ENCODE measurements at places on chromosomes 5 and 9.
A peak's percentile ranks its signal among the peaks of the same experiment; 100 is the strongest.

DNA sequence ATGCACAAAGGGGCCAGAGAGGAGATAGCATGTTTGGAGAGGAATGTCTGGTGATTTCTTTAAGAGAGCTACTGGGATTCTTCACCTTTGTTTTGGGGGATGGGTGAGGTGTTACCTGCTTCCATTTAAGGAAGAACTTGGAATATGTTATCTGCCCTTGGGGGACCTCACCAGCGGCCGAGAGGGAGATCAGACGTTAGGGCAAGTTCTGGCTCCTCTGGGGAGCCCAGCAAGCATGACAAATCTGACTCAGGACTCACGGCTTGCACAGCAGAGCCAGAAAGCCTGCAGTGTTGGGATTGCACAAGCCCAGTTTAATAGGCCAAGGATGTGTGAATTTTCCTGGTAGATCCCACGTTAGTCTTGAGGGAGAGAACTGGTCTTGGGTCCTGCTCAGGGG lies 40.3 kb downstream of the SLC28A3 start:
- DNase-seq: no peak

DNA sequence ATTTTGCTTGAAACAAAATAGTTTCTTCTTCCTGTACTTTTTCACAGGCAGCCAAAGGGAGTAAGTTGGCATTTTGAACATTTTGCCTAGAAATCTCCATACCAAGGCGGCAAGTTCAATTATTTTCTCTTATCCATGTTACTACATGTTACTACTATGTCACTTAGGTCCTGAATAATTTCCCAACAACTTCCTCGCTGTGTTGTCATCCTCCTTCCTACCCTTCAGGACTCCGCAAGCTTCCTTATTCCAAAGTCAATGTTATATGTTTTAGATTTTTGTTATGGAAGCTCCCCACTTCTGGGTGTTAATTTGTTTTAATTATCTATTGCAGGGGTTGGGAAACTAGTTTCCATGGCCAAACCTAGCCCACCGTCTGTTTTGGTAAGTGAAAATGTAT lies 9.9 kb upstream of the B4GALT1 start:
- DNase-seq: peak; percentile 58

DNA sequence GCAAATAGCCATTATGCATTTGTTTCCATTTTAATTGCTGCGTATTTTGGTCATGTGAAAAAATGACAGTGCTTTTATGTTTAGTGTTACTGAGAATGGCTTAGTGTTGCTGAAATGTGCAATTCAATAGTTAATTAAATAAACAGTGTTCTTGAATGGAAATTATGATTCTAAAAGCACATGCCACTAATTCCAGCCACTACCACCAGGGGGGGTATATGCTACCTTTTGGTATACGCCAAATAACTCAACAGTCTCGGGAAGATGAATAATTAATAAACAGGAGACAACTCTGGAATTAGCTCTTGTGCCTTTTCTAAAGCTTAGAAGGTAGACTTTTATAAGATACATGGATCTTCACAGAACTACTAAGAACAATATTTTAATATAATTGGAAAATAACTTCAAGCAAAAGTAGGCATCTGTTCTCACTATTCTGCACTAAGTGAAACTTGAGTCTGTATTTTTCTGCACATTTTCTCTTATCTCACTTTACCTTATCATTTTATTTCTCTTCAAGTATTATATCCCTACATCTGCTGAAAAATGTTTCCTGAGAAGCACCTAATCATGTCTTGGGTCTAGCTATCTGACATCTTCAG lies 83.5 kb upstream of the MINAR2 start:
- DNase-seq: peak; percentile 51

GRCh38 chr5:143128412-143129071 lies 274.9 kb downstream of the NR3C1 start:
- no peak for DNase-seq

DNA sequence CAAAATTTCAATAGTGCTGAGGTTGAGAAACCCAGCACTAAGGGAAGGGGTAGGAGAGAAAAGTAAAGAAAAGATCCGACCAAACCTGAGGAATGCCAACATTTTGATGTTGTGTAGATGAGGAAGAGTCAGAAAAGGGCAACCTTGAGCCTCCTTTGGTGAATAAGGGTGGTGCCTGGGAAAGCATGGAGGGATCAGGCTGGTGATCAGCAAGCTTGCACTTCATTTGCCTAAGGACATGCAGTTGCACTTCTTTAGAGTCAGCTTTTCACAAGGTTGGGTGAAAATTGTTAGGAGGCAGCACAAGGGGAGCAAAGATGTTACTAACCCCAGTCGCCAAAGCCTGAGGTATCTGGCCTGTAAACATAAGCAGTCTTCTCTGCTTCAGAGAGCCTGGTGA lies 20.4 kb downstream of the ATP6V0E1 start:
- no peak for DNase-seq

GRCh38 chr9:4520055-4520454 lies 29.8 kb downstream of the SLC1A1 start:
- no peak for DNase-seq

GRCh38 chr5:131536211-131536826 lies 98.7 kb downstream of the RAPGEF6 start:
- DNase-seq: peak; percentile 20

DNA sequence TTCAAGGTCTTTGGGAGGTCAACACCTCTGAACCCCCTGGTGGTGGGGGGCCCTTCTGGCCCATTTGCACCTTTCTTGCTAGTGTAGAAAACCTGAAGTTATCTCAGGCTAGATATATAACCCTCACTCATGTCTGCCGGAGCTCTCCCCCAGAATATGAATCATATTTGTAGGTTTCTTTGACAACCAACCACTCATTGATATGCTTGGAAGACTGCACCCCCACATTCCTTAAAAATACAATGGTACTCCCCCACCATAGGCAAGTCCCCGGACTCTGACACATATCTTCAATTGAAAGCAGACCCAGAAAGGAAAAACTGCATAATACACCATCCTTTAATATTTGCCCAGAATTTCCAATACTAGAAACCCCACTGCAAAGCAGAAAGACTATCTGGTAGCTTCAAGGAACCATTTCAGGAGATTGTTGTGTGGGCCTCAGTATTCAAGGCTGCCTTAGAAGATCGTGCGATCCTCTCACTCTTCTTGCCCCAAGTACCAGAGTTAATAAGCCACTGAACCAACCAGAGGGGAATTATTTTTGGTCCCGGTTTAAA lies 978 bp upstream of the UBE2B start:
- DNase-seq: peak; percentile 6

GRCh38 chr5:41403846-41404245 lies 106.6 kb downstream of the PLCXD3 start:
- DNase-seq: no peak

DNA sequence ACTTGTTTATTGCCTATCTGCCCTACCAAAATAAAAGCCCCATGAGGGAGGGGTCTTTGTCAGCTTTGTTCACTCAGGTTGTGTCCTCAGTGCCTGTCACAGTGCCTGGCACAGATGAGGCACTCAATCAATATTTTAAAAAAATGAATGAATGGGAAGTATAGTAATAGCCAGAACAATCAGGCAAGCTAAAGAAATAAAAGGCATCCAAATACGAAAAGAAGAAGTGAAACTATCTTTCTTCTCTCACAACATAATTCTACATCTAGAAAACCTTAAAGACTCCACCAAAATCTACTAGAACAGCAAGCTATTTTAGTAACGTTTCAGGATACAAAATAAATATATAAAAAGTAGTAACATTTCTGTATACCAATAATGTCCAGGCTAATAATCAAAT lies 37.8 kb upstream of the C5orf63 start:
- DNase-seq: no peak

DNA sequence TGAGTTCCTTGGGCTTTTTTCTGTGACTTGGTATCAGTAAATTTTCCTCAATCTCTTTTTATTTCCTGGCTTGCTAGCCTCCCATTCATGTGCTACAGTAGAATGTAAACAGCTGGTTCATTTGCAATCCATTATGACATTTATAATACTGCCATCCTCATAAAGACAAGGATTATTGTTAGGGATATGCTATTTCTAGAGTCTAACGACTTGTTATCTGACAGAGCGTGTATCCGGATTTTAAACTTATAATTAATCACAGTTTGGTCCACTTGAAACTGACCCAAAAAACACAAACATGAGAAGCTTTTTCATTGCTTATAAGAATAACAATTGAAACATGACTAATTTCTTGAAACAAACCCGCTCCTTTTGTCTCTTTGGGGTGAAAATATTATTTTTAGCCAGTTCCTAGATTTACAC lies 585.8 kb downstream of the TLE4 start:
- no peak for DNase-seq

DNA sequence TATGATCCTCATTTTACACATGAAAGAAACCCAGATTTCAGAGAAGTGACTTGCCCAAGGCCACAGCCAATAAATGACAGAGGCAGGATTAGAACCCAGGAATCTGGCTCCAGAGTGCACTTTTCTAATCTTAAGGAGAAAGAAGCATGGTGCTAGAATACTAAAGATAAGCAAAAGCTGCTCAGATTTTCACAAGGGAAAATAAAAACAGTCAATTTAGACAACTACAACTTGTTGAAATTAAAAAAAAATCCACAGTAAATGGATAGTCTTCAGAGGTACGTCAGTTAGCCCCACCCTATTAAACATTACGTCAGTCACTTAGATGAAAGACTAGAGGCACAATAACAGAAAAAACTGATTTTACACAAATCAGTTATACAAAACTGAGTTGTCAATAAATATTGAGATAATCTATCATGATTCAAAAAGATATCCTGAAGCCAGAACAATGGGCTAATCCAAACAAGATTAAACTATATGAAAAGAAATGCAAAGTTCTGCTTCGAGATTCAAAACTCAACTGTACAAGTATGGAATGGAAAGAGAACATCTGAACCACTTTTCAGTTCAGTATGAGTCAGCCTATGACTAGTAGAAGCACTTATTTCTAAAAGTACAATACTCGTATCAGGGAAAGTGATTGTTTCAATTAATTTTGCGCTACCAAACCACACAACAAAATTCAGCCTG lies 9.3 kb downstream of the TMEM245 start:
- no peak for DNase-seq

GRCh38 chr5:151822141-151822540 lies 50.4 kb downstream of the G3BP1 start:
- no peak for DNase-seq

DNA sequence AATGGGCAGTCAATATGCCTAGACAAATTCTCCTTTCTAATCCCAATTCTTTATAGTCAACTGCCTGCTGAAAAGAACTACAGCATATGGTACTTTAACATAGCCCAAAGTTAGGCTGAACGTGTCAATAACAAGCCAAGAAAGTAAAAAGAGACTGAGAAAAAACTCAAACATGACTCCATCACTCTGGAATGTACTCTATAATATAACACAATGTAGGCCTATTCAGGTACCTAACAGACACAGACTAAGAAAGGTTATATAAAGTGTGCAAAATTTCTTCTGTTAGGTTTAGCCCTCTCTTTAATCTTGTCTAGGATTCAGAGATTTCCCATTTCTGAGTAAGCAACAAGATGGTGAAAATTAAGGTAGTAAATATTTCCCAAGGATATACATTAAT lies 209.7 kb upstream of the PRR16 start:
- DNase-seq: no peak

DNA sequence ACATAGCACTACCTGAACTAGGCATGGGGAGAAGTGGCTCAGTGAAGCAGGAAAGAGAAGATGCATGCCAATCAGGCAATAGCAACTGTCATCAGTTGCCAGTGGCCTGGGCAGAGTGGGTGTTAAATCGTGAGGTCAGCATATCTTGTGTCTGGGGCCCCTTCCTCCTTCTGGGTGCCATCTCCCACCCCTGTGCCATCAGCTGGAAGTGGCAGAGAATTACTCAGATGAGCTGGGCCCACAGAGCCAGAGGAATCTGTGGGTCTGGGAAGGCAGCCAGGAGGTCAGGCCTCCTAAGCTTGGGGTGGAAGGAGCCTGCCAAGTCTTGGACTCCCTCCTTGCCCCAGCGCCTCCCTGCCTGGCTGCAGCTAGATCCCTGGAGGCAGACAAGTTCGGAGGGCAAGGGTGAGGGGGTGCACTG lies 66.5 kb downstream of the GALNT12 start:
- peak; percentile 67 for DNase-seq

DNA sequence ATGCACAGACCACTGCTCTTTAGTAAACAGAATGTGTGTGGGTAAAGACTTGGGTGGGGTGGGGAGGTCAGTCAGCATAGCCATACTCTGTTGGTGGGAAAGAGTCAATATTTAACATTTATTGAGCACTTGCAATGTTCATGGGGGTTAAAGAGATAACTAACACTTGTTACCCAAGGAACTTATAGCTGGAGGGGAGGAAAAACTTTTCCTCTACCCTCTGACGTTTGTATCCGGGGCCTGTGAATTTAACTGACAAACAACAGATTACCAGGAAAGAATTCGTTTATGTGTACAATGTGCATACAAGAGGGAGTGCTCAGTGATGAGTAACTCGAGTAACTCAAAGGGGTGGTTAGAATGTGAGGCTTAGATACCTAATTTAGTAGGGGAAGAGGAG lies 6.8 kb upstream of the CLINT1 start:
- DNase-seq: no peak

DNA sequence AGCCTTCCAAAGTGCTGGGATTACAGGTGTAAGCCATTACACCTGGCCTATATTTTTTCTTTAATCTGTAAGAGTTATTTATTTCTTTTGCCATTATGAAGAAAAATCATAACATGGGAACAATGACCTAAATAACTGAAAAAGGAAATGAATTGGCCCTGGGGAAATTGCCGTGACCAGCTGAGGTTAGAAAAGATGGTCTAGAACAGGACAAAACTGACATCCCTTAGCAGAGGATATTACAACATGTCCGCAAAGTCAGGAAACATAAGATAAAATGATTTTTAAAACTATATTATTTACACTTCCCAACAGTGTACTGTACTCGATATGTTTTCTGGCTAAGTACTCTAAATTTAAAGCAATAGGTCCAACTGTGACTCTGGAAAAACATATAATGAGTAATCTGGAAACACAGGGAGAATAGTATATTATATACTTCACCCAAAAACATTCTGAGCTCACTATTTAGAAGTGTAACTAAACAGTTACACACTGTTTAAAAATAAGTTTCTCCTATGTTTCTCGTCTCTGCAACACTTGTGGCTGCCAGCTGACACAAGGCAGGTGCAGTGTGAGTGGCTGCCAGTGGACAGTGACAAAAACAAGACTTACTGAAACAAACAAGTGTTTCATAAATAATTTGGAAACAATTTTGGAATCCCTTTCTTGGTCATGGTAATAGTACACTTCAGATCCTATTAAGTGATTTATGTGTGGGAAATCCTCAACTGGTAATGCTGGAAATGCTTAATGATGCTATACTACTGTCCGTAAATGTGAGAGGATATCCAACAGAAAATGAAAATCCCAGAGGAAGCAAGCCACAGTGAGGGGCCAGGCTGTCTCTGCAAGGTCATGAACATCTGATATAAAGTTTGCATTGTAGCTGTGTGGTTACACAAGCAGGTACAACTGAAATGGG lies 69.1 kb downstream of the C9orf85 start:
- no peak for DNase-seq

DNA sequence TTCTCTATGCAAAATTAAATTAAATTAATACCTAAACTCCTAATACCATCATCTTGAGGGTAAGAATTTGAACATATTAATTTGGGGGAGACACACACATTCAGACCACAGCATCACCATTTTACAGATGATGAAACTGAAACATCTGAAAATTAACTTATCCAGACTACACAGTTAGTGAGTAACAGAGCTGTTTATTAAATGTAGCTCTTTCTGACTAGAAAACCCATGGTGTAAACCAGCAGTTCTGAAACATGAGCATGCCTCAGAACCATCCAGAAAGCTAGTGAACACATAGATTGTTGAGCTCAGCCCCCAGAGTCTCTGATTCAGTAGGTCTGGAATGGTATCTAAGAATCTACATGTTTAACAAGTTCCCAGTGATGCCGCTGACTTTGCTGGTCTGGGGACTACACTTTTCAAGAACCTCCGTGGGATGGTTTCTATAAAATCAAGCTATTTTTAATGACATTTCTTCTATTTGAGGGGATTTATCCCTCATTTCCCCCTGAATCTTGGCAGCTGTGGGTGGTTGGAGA lies 113.5 kb downstream of the RORB start:
- DNase-seq: no peak

Measured in suppressor macrophage (primary cell).